Glomerular endothelial cell (primary cell): ENCODE measurements at places on chromosomes 1 and 21.

- DNase-seq, result peak; percentile 48
These were observed 39.1 kb downstream of the CLSTN1 start for GRCh38 chr1:9784508-9785133.

GRCh38 chr1:231157311-231157710 lies 4.5 kb upstream of the TRIM67 start:
- no peak for DNase-seq

GRCh38 chr1:16180291-16180824 lies 24.5 kb upstream of the EPHA2 start:
- DNase-seq, result no peak

DNA sequence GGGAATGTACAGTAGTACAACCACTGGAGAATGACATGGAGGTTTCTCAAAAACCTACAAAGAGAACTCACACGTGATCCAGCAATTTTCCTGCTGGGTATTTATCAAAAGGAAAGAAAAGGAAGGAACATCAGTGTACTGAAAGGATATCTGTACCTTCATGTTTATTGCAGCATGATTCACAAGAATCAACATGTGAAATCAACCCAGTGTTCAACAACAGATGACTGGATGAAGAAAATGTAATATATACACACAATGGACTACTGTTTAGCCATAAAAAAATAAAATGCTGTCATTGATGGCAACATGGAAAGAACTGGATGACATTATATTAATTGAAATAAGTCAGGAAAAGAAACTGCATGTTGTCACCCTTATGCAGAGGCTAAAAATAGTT lies 19.0 kb upstream of the CYP4A11 start:
- no peak for DNase-seq

DNA sequence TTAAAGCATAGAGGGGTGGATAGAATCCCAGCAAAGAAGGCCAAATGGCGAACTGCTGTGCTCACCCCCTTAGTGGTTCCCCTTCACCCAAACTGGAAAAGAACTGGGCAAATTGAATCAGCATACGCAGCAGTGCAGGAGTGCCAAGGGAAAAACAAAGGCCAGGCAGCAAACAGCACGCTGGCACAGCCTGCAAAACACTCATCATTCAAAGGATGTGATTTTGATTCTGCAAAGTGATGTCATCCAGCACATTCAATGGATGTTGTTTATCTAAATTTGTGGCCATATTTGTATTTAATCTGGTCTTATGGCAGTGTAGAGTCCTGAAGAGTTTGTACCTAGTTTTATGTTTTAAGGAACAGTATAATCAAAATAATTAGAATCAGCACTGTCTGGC lies 71.8 kb upstream of the ECE1 start:
- DNase-seq, result no peak
